Osteocyte (in vitro differentiated cells): ENCODE measurements at places on chromosomes 6 and 20. TPM values are rescaled to one million over a fixed set of nuclear protein-coding genes. Genes with fewer than 3 reads are reported as not detected.
A peak's percentile ranks its signal among the peaks of the same experiment; 100 is the strongest.

GRCh38 chr6:1834207-1834606, 224.5 kb downstream of the FOXC1 start:
- peak overlapping the region; percentile 31 for H3K27ac ChIP-seq
- peaks cover 68% of the 10 kb centered on the region for H3K4me1 ChIP-seq
- no peaks in the 10 kb centered on the region for H3K36me3 ChIP-seq
- no peak for DNase-seq

GRCh38 chr20:25496968-25497401, 88.3 kb downstream of the NINL start:
- no peak overlapping the region for H3K4me3 ChIP-seq
- no peaks in the 10 kb centered on the region for H3K4me1 ChIP-seq
- H3K27me3 ChIP-seq = no peaks in the 10 kb centered on the region
- H3K27ac ChIP-seq = no peak overlapping the region
- DNase-seq = no peak

GRCh38 chr6:43926634-43927531, 156.9 kb downstream of the VEGFA start:
- no peak overlapping the region for H3K4me3 ChIP-seq
- peaks cover 17% of the 10 kb centered on the region for H3K4me1 ChIP-seq
- H3K36me3 ChIP-seq = no peaks in the 10 kb centered on the region

DNA sequence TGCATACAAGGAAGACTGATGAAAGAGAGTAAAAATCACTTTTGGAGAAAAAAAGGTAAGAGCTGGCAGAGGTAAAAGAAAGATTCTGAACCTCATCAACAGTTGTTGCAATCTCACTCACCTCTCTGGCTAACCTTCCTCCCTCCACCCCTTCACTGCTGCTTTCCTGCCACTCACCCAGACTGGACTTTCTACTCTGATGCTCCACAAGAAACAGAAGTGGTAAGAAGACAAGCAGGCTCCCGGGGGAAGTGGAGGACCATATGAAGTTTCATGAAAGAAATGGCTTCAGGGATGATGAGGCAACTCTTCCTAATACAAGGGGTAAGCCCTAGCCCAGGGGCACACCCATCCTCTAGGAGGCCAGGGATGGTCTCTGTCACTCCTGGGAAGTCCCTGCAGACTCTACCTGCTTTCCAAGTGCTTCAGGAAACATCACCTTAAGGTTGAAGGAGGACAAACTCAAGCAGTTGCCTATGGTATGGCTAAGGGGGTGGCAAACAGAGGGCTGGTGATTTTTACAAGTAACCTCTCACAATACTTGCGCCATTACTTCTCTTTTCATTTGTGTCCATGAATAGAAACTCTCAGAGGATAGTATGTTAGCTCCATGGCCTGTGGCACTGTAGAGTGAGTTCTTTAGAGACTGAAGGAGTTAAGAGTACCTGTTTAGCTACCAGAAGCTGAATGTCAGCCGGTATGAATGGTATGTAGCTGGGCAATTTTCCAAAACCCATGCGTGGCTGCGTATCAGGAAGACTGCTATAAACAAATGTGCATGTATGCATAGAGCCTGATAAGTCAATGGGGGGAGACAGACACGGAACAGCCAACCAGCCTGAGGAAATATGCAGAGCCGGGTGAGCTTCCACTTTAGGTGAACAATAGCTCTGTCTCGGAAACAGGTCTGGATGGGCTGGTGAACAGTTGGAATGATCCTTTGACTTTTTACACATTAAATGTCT, 112.0 kb downstream of the BACH2 start:
- H3K4me1 ChIP-seq = peaks cover 3% of the 10 kb centered on the region
- no peaks in the 10 kb centered on the region for H3K36me3 ChIP-seq
- H3K27me3 ChIP-seq = no peaks in the 10 kb centered on the region
- DNase-seq = no peak
- no peak overlapping the region for H3K27ac ChIP-seq

DNA sequence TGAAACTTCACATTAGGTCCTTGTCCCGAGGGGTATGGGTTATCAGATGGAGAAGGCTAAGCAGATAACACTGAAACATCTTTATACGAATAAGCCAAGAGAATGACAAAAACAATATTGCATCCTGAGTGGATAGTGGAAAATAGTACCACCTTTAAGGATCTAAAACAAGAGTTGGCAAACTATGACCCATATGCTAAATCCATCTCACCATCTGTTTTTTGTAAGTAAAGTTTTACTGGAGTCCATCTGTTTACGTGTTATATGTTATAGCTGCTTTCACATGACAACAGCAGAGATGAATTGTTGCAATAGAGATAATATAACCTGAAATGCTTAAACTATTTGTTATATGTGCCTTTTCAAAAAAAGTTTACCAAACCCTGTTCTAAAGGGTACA, 76.1 kb upstream of the TRDN start:
- H3K4me1 ChIP-seq = no peaks in the 10 kb centered on the region
- H3K4me3 ChIP-seq = no peak overlapping the region
- no peak for DNase-seq
- peaks cover 37% of the 10 kb centered on the region for H3K27me3 ChIP-seq
- no peaks in the 10 kb centered on the region for H3K36me3 ChIP-seq

DNA sequence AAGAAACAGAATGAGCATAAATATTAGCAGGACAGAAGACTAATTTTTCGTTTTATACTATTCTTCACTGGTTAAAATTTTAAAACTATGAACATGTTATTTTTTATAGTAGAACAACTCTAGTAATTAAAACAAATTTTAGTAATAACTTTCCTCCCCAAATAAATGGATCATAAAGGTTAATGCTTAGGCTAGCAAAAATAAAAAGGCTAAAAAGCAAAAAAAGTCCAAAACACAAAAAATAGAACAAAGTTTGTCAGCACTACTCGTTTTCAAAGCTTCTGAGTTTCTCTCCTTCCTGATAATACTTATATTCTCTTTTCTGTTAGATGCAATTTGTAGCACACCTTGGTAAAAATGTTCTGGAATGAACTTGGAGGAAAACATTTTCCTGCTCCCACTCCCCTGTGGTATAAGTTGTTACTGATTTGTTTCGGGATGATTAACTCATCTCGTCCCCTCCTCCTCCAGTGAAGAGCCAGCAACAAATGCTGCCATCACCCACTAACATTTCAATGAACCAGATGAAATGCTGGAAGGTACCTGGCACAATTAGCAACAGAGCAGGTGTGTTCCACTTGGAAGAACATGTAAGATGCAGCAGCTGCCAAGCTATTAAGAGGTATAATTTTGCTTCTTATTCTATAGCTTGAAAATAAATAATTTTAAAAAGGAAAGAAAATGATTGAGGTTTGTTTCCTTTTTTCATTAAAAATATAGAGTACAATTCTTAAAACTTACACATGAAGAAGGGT, 130.5 kb downstream of the MYB start:
- DNase-seq = no peak
- no peak overlapping the region for H3K27ac ChIP-seq
- H3K4me1 ChIP-seq = no peaks in the 10 kb centered on the region
- no peak overlapping the region for H3K4me3 ChIP-seq
- H3K27me3 ChIP-seq = no peaks in the 10 kb centered on the region

DNA sequence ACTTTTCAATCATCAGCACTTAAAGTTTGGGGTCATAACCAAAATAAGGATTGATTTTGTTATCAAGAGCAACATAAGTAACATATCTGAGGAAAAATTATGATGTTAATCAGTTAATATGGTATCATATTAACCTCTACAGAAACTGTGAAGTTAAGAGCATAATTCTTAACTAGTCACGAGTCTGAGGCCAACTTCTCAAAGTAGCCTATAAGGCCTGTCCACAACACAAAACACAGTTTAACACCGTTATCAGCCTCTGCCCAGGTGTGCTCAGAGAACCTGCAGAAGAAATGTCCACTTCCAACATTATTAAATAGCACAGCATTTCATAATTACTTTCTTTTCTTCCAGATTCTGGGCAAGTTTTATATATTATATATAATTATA, 1.1 kb downstream of the STX7 start:
- H3K27ac ChIP-seq = no peak overlapping the region
- H3K4me3 ChIP-seq = peak overlapping the region; percentile 84
- H3K4me1 ChIP-seq = peaks cover 44% of the 10 kb centered on the region

DNA sequence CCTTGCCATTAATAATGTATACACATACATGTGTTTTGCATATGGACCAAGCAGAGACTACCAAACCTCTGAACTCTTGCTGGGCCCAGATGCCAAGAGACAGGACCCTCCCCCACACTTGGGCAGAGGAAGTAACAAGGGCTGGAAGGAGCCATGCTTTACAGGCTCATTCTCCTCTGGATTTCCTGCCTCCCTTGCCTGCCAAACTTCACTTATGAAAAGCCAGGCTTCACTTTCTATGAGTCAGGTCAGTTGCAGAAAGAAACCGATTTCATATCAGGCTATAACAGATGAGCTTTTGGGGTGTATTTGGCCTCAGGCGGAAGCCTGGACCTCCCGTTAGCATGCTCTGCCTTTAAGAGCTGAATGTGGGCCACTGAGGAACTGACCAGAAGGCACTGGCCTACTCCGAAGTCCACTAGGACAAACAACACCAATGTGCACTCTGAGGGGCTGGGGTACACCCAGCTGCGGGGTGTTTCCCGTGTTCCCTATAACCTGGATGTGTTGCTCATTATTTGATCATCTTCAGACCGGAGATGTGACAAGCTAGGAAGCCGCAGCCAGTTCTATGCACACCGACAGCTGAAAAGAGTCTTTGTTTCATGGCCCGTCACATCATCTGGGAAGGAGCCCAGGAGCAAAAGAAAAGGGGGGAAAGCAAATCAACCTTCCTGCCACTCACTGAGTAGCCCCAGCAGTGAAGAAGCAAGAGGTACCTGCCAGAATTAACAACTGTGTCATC, 28.5 kb downstream of the HAO1 start:
- H3K27ac ChIP-seq = no peak overlapping the region
- no peaks in the 10 kb centered on the region for H3K4me1 ChIP-seq
- no peak for DNase-seq
- no peaks in the 10 kb centered on the region for H3K36me3 ChIP-seq

The C20orf96 gene
- 17.6 and 19.9 TPM in 2 replicates for total RNA-seq

The KIF3B gene
- 28.8 and 30.4 TPM in 2 replicates for total RNA-seq

The DNAAF9 gene
- 13.7 and 15.1 TPM in 2 replicates for total RNA-seq

The PRPH2 gene
- not detected in 2 replicates for total RNA-seq
